Fibroblast of the aortic adventitia (primary cell): ENCODE measurements at places on chromosomes 7 and 10.

GRCh38 chr10:110216942-110217661 is 9.7 kb downstream of the MXI1 start:
- peak; percentile 49 for DNase-seq

GRCh38 chr10:1572519-1573333 is 164.6 kb downstream of the ADARB2 start:
- no peak for DNase-seq

GRCh38 chr10:10807106-10807505 is 210.6 kb upstream of the CELF2 start:
- no peak for DNase-seq

GRCh38 chr10:70675496-70676161 is 3.3 kb downstream of the ADAMTS14 start:
- DNase-seq = no peak

DNA sequence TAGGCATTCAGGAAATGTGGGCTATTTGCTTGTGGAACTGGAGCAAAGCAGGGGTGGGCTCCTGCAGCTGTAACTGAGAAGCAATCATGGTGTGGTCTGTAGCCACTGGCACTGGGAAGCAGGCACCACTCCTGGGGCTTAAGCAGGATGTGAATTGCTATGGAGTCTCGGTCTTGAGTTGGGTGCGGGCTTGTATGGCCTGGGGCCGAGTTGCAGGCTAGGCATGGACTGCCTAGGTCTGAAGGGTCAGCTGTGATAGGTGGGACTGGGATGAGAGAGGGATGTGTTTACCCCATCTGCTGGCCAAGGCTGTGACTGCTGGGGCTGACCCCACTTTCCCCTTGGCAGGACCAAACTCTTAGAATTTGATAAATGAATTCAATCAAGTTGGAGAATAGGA is 43.0 kb downstream of the ADCY1 start:
- DNase-seq = no peak

- no peak for DNase-seq
These were observed 86.0 kb upstream of the ANKRD1 start for GRCh38 chr10:91006752-91007346.

DNA sequence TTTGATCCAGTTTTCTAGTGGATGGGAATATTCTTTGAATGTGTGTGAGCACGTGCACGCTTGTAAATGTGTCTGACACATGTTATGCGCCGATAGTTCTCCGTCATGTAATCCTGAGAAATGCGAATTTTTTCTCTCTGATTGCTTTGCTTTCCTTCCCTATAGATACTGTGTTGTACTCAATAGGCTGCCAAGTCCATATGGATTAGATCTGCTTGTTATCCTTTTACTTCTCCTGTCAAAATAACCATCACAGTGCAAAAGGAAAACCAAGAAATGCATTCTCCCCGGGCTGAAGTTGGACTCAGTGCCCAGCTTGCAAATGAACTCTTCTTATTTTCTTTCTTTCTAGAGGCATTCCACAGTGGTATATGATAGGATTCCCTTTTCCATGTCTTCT is 131.9 kb downstream of the KIAA1217 start:
- peak; percentile 30 for DNase-seq
